SK-N-DZ (cell line): ENCODE measurements at places on chromosomes 1 and 21.
A peak's percentile ranks its signal among the peaks of the same experiment; 100 is the strongest.

DNA sequence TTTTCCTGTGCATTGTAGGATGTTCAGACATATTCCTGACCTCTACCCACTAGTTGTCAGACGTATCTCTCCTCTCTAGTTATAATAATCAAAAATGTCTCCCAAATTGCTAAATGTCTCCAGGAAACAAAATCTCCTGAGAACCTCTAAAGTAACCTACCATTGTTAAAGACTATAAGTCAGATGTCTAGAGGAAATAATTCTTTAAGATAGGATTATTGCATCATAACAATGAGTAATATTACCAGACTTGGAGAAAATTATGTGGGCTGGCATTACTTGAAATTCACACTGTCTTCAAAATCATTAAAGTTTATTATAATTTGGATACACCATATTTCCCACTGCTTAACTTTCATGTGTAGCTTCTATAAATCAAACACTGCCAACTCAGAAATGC, 643.0 kb upstream of the ADGRL2 start:
- DNase-seq, result no peak

DNA sequence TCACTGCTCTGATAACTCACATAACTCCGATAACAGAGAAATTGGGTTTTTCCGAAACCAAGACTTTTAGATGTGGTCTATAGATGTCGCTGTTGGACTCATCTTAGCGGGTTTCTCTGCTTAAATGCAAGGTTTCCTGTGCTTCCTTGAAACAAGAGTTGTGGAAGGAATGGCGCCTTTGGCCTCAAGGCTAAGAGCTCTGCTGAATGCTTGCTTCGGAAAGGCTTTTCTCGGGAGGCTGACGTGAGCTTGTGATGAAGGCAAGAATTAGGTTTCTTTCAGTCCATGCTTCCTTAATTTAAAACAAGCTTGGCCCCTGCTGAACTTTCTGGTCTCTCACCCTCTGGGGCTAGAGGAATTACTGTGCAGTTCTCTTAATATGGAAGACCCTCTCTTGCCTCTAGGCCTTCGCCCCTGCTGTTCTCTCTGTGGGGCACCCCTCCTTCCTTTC, 113.5 kb downstream of the MAP3K21 start:
- peak; percentile 52 for DNase-seq

- DNase-seq, result peak; percentile 12
Measured at GRCh38 chr1:199778324-199778955, 249.1 kb upstream of the NR5A2 start.

DNA sequence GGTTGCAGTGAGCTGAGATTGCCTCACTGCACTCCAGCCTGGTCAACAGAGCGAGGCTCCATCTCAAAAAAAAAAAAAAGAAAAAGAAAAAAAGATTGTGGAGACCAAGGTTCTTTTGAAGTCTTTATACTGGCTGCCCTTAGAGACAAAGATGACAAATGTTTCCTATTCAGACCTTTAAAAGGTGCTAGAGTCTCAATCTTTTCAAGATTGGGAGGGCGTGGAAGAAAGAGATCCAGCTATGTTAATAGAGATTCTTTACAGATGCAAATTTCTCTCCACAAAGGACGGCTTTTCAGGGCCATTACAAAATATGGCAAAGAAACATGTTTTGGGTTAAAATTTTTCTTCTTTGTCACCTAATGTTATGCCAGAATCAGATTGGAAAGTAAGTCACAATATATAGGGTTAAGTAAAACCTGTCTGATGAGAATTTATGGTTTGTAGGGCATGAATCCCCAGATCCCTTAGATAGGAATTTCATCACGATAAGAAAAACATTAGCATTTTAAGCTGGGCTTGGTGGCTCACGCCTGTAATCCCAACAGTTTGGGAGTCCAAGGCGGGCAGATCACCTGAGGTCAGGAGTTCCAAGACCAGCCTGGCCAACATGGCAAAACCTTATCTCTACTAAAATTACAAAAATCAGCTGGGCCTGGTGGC, 13.0 kb upstream of the MORC3 start:
- no peak for DNase-seq

GRCh38 chr21:41612674-41613532, 104.9 kb upstream of the TMPRSS2 start:
- no peak for DNase-seq

GRCh38 chr1:7252411-7253117, 467.3 kb downstream of the CAMTA1 start:
- DNase-seq, result no peak

GRCh38 chr1:11797525-11798216, 8.1 kb downstream of the MTHFR start:
- DNase-seq, result no peak

DNA sequence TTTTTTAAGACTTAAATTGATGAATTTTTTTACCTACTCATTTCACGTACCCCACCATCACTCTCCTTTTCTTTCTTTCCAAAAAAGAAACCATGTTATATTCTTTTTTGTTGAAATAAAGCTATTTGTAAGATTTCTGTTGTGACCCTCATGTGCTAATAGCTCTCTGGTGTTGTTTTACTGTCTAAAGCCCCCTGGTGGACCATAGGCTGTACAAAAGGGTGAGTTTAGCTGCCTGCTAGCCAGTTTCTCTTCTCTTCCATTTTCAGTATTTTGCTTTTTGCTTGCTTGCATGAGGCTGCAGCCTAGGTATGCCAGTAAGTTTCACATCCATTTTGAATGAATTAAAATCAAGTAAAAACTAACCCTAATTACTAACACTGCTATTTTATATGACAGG, 15.6 kb upstream of the VAMP3 start:
- DNase-seq, result no peak

DNA sequence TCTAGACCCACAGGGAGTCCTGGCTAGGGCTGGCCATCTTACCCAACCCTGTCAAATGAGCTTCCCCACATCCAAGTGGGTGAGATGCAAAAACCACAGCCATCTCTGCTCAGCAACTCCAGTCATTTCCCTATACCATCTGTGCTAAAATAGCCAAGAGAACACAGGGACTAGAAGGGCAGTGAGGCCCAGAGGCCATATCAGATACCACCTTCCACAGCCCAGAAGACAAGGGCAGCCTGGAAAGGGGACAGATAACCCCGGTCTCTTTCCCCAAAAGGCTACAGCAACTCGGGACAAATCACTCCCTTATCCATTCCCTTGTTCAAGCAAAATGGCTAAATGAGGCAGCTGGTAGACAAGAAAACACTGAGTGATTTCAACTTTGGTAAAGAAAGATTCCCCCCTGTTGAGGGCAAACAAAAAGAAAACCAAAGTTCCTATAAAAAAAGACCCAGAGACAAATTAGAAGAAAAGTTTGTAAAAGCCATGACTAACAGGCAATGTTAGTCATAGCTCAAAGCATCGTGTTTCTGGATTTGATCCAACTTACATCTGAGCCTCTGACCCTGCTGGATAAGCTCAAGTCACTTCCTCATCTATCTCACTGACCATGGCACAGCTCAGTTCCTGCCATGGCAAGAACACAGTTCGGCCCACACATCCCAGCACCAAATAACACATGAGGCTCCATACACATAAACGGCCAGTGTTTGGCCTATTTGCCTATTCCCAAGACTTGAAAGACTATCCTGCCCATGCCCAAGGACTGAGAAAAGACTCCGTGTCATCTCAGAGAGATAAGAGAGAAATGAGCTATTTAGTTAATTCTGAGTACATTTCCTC, 3.1 kb downstream of the LAMB3 start:
- DNase-seq, result no peak

DNA sequence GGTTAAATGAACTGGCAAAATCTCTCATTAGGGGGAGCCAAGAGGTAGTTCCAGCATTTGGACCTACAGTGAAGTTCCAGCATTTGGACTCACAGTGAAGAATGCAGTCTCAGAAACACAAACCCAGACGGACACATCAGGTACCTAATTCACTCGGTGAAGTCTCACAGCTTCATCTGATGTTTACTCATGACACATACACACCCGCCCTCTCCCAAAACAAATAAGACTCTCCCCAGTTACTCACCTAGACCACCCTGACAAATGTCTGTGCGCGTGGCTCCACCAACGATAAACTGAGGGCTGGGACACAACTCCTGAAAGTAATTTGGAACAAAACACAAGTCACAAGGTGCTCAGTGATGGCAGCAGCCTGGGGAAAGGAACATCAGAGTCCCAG, 11.4 kb downstream of the CAPN8 start:
- DNase-seq, result no peak

DNA sequence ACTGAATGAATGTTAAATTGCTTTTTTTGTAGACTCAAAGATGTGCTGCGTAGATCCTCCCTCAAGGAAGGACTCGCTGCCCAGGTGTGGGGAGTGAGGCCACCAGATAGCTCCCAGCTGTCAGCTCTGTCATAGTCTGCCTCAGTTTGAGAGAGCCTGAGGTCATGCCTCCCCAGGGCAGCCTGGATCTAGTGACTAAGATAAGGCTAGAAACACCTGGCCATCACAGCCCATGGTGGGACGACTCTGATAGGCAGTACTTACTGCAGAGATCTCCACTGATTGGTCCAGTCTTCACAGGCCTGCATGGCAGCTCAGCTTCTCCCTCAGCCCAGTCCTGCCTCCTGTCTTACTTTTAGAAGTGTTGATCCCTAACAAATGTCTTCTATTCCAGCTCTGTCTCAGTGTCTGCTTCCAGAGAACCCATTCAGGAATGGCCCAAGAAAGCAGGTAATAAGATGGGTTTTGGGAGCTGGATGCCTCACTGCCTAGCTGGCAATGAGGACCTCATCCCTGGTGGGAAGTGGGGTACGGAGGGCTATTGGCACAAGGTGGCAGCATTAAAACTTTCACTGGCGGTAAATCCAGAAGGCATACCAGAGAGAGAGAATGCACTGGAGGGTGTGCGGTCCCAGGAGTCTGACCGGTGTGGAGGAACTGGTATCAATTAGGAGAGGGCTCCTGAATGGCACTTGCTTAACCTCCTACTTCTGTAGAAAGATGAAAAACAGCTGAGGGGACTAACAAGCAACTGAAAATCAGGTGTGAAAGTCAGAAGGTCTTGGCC, 55.3 kb upstream of the GPR37L1 start:
- DNase-seq, result peak; percentile 28

GRCh38 chr1:15935056-15935950, 40.6 kb downstream of the ZBTB17 start:
- no peak for DNase-seq

DNA sequence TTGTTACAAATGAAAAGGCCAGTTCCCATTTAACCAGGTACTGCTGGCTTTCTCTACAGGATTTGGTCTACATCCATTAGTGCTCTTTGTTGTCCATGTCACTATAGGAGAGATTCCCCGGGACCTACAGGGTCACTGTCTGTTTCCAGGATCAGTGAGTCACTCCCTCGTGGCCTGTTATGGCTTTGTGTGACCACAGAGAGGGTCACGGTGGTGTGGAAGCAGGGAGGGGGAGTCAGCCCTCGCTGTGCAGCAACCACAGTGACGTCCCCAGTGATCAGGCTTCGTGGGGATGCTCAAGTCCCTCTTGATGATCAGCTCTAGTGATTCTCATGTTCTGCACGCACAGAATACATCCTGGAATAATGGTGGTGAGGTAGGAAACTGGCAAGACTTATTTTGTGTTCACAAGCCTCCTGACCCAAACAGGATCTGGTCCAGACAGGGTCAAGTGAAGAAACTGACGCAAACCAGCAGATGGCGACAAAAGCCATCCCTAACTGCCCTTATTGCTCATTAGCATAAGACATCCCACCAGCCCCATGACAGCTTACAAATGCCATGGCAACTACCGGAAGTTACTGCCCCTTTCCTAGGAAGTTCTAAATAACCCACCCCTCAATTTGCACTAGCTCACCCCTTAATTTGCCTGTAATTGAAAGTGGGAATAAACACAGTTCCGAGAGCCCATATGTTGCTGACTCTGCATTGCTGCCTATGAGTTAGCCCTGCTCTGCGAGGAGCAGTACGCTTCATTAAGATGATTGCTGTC, 98.5 kb downstream of the DISC1 start:
- DNase-seq, result peak; percentile 53

DNA sequence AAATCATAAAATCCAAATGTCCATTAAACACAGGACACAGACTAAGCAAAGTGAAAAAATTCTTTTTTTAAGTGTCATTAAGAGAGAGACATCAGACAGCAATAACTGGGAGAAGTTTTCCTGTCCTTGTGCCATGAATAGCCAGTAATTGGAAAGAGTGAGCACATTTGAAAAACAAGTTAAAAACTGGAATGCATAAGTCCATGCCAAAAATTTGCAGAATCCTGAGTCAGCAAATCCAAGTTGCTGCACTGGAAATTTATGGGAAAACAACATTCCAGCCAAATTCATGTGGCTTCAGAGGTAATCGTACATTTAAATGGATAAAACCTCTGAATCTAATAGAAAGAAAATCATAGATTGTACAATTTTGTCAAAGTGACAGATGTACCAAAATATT, 291.4 kb downstream of the LRRC40 start:
- no peak for DNase-seq
